ENCODE measurements at places on chromosomes 2 and 18.

DNA sequence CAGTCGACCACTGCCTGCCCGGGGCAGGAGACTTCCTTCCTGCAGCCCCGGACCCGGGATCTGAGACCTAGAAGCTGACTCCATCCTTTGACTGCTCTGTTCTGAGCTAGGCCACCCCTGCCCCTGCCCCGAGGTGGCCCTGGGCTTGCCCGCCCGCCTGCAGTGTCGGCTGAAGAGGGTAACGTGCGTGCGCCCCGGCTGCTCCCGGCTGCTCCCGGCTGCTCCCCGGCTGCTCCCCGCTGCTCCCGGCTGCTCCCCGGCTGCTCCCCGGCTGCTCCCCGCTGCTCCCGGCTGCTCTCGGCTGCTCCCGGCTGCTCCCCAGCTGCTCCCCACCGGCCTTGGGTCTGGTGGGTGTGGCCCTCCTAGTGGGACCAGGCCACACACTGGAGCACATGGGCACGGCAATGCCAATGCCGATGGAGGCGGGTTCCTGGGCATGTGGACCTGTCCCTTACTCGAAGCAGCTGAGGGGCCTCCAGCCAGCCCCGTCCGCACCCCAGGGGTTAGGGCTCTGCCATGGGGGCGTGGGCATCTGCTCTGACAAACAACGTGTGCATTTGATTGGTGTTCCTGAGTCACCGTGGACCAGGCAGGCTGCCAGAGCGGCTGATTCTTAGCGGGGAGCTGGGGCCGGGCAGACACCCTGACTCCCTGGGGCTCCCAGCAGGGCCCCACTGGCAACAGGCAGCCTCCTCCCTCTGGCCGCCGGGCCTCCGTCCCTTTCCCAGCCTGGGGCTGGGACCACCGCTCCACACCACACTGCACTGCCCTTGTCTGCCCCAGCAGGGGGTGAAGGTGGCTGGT, 2.0 kb upstream of the GAL3ST2 start:
- peak; percentile 66 for DNase-seq

GRCh38 chr2:27622921-27623384, 5.9 kb downstream of the CCDC121 start:
- no peak for DNase-seq

GRCh38 chr2:116088236-116088635, 1645.8 kb downstream of the DPP10 start:
- no peak for DNase-seq

DNA sequence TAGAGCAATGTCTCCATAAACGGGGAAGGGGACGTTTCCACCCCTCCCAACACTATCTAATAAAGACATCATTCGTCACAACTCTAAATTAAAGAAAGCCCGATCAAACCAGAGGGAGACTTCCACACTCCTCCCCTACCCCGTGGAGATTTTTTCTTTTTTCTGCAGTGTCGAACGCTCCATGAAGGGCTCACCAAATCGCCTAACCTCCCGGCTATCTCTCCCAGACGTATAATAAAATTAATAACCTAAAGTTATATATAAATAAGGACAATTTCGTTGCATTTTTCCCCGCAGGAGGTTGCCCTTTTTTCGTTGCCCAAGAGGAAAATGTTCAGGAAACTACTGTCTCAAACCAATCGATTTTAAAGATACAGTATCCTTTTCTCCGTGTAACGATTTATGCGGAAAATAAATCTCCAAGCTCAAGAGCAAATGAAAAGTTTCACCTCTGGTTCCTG, 2.4 kb downstream of the EVX2 start:
- DNase-seq: no peak

GRCh38 chr2:3324404-3325281, 53.0 kb downstream of the EIPR1 start:
- DNase-seq: no peak

DNA sequence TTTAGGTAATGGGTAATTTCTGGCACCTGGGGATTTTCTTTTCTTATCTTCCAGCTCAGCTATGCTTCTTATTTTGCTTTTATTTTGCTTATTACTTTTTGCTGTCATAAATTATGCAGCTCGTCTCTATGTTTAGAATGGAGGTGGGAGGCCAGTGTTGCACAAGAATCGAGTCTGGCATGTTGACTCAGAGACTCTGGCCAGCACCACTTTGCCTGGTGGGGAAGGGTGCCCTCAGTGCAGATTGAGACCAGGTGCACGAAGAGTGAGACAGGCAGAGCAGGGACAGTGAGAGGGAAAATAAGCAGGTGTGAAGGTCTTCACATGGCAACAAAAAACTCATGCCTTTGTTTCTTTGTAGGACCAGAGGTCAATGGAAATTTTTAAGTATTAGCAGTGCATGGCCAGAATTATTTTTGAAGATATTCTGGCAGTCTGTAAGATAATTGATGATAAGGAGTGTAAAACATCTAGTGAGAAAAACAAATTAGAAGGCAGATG, 59.2 kb upstream of the SLC5A7 start:
- no peak for DNase-seq

DNA sequence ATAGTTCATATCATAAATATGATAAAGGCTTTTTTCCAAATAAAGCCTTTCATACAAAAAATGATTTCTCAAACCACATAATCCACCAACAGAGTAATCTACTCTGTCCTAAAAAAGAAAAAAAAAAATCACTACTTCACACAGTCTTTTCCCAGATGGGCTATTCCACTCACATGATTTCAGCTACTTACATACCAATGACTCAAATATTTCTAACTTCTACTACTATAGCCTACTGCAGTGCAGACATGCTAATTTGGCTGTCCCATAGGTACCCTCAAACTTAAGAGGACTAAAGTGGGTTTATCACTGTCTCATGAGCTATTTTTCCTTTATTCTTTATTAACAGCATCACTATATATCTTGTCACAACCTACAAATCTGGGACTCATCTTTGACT, 57.4 kb downstream of the SLC66A3 start:
- DNase-seq: no peak

DNA sequence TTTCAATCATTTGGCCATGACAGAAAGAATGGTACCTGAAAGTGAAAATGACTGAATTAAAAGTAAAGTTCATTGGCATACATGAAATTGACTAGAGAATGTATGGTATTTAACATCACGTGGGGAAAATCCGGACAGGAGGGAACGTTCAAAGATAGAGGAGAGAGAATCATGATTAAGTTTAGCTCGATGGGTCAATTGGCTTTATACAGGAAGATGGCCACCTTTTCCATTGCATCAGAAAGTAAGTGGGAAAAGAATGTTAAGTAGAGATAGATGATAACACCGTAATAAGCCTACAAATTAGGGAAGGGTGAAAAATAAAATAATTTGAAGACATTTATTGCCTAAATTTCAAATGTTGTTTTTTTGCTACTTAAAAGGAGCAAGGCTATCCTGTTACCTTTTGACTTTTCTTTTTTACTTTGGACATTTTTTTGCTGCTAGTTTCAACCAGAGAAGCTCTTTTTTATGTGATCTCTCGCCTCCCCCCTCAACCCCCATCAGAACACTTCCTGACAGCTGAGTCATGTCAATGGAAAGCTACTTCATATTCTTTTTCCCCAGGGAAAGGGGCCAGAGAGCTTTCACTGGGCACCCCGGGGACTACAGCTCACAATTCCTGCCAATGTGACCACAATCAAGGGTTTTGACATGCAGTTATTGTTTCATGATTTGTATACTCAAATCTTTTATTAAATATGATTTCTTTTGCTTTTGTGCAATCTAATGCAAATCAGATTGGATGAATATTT, 767 bp upstream of the CCDC102B start:
- DNase-seq: no peak

GRCh38 chr2:189834059-189834458, 49.8 kb downstream of the PMS1 start:
- DNase-seq: no peak

DNA sequence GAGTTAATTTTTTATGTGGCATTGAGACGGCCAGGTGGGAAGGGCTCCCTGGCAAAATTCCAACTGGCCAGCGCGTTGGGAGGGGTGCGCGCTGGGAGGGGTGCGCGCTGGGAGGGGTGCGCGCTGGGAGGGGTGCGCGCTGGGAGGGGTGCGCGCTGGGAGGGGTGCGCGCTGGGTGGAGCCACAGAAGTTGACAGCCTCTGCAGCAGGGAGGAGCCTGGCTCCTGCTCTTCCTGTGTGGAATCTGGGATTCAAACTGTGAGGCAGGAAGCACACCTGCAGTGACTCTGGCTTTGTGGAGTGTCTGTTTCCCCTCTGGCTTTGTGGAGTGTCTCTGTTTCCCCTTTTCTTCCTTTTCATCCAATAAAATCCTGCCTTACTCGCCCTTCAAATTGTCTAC, 147.9 kb upstream of the CBLN2 start:
- peak; percentile 28 for DNase-seq

GRCh38 chr2:18455236-18455862, 105.1 kb downstream of the RDH14 start:
- no peak for DNase-seq

- no peak for DNase-seq
These were observed 30.8 kb downstream of the TWSG1 start for GRCh38 chr18:9365406-9365805.

- no peak for DNase-seq
These were observed 5.8 kb upstream of the MEIS1 start for GRCh38 chr2:66428986-66429612.

- no peak for DNase-seq
These were observed 74.1 kb downstream of the MAPK4 start for GRCh38 chr18:50633992-50634391.

- no peak for DNase-seq
These were observed 5.4 kb upstream of the XIRP2 start for GRCh38 chr2:166882851-166883250.

DNA sequence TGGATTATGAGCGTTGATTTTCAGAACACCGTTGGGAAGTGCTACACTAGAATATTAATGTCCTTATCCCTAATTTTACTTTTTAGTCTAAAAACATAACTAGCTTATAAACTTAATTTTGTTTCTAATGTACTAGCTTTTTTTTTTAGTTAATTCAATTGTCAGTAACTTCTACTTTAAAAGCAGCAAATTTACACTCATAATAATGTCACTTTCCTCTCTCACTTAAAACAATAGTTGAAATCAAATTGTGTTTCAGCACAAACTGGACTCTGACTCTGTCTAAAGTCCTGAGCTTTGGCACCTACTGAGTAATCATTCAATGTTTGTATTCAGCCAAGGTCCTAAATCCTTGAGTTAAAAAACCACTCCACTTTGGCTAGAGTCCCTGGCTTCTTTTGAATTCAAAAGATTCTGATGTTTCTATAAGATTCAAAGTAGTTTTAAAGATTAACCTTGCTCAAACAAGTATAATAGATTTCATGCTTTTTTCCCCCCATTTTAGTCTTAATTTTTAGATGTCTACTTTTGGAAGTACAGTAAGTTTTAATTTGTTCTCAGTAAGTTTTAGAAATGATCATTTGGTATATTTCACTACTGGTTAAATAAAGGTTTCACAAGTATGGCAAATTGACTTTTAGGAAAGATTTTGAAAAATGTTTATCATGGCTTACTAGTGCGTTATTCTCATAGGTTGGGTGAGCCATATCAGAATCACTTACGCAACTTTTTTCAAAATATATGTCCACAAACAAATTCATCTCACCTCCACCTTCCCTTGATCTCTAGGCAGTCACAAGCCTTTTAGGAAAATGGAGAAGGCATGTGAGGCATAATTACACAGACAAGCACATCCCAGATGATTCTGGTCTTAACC, 23.4 kb downstream of the CCNYL1 start:
- DNase-seq: no peak

DNA sequence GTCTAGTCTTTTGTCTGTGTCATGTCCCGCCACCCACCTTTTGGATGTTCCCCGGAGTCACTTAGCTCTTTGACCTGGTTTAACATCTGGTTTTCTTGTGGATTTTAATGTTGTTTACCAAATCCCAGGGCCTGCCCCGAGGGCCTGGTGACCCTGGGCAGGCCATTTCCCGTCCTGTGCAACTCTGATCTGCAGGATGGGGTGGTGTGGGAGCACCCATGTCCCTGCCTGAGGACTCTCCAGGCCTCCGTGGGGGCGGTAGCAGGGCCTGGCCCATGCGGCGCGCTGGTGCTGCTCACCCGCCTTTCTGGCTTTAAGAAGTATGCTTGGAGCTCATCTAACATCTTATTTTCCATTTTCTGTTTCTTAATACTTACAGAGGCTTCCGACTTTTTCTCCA, 10.7 kb downstream of the RAMP1 start:
- DNase-seq: no peak

DNA sequence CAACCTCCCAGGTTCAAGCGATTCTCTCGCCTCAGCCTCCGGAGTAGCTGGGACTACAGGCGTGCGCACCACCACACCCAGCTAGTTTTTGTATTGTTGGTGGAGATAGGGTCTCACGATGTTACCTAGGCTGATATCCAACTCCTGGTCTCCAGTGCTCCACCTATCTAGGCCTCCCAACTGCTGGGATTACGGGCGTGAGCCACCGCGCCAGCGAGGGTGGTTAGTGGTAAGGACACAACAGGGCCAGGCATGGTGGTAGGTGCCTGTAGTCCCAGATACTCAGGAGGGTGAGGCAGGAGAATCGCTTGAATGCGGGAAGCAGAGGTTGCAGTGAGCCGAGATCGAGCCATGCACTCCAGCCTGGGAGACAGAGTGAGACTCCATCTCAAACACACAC, 26.6 kb upstream of the DUSP2 start:
- no peak for DNase-seq

- DNase-seq: no peak
These were observed 7.2 kb upstream of the KLHL29 start for GRCh38 chr2:23377771-23378170.

DNA sequence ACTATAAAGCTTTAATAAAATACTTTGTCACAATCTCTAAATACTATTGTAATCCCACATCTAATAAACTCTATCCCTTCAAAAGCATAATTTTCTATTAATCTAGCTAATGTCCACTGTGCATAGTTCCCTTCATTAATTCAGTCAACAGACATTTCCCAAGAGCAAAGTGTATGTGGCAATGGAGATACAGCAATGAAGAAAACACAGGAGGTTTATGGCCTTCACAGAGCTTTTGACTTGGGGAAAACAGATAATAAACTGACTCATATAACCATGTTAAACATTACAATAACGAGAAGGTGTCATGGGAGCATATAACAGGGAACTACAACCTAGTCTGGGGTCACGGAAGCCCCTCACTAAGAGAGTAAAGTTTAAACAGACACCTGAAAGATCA, 86.3 kb downstream of the SPIRE1 start:
- DNase-seq: no peak

DNA sequence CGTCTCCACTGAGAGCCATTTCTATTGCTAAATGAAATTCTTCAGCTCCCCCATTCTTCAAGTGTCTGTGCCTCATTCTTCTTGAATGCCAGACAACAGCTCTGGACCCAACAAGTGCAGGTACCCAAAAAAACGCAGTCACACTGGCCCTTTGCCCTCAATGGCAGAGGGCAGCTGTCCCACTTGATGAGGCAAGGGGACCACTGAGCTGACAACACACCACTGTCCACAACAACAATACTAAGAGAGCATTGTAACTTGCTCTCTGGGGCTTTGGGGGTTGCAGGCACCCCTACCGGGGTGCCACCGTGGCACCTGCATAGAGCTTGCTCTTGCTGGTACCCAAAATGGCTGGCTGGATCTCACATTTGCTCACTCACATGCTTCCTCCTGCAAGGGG, 827.0 kb upstream of the DDX18 start:
- DNase-seq: no peak
